H1 (cell line): ENCODE measurements at places on chromosomes 4 and X.

DNA sequence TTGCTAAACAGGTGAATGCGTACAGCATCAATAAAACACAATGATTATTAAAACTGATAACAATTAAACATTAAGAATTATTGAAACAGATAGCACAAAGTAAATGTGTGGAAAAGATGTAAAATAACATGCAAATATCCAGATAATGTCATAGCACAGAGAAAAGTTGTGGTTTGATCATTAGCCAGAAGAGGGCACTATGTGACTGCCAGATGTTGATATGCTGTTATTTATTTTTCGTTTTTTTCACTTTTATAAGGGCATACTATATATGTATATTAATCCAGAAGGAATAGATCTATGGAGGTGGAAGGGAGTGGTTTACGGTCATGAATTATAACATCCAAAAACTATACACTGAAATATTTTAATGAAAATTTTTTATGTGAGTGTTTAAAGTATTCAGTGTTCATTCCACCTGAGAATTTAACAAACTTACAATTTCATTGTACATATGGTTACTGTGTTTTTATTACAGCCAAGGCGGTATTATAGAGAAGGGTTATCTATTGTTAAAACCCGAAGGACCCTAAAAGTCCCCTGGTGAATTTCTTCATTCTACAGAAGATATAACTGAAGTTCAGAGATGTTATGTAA is 211.9 kb upstream of the UGT8 start:
- no peak for DNase-seq

DNA sequence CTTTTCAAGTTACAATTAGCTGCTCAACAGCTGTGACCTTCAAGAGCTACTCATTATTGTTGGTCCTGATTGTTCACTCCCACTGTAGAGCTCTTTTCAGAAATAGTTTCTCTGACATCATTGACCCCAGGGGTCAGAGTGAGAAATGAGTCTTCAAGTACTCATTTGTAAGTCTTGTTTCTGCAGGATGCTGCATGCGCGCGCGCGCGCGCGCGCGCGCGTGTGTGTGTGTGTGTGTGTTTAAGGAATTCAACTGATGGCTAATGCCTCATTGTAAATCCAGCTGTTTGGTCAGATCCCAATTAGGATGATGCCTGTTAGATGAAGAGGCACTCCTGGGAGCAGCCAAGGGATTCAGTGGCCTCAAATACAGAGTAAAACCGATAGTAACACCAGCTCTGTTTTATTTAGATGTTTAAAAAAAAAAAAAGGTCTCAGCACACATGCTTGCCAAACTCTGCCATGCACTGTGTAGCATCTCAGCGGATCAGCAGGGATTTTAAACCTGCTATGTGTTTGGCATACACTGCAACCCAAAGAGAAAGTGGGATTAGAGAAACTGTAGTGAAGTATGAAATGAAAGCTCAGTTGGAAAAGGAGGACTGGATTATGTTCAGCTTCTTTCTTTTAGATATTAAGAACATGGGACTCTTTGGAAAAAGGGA is 332.3 kb downstream of the ADGRL3 start:
- no peak for DNase-seq

- DNase-seq = no peak
These were observed 32.4 kb upstream of the RBPJ start for GRCh38 chr4:26288355-26288909.

- no peak for DNase-seq
These were observed 109.6 kb upstream of the GIMD1 start for GRCh38 chr4:106478152-106478551.

- DNase-seq = no peak
These were observed 243.2 kb downstream of the FBXO8 start for GRCh38 chr4:174040287-174040686.

DNA sequence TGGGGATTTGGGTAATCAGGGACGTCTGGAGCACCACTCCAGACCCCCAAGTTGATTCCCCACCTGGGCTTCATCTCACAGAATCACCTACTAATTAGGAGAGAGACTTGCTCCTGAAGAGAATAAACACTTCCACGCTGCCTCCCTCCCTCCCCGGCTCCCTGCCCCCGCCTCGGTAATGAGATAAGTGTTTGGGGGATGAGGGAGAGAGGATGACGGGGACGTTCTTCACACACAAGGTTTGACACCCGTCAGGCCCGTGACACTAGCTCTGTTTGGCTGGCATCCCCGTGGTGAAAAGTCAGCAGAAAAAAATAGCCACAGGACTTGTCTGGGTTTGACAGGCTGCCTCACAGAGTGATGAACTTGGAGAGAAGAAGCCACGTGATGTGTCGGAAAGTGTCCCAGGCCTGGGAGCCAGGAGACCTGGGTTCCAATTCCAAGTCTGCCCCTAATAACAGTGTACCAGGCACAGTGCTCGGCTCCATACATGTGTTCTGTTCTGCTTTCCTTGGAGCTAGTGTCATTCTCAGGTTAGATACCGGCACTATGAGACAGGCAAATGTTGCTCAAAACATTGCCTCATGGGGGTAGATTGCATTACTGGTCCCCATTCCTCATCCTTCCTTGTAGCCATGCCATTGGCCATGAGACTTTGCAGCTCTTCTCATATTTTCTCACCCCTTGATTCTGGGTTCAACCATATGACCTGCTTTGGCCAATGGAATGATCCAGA is 578.0 kb downstream of the BCOR start:
- DNase-seq = no peak

GRCh38 chrX:154484255-154485149 is 1.9 kb downstream of the UBL4A start:
- no peak for DNase-seq

GRCh38 chrX:100721328-100721727 is 10.6 kb downstream of the SYTL4 start:
- DNase-seq = no peak

- no peak for DNase-seq
These were observed 220.7 kb upstream of the CNKSR2 start for GRCh38 chrX:21153503-21153902.

DNA sequence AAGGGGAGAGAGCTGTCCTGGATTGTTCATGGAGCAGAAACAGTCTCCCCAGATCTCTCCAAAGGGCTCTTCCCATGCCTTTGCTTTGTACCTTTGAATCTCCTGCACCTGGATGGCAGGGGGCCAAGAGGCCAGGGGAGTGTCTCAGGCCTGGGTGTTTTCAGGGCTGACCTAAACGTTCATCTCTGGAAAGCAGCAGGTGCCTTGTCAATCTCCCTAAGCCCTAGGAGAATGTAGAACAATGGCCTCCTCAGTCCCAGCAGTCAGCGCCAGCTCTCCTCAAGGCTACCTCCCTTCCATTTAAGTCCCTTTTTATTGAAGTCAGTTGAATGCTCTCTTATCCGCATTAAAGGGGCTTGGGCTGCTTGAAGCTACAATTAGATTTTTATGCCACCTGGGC is 31.2 kb upstream of the NSUN7 start:
- DNase-seq = no peak

- DNase-seq = no peak
These were observed 11.0 kb upstream of the PDLIM3 start for GRCh38 chr4:185546335-185546734.

DNA sequence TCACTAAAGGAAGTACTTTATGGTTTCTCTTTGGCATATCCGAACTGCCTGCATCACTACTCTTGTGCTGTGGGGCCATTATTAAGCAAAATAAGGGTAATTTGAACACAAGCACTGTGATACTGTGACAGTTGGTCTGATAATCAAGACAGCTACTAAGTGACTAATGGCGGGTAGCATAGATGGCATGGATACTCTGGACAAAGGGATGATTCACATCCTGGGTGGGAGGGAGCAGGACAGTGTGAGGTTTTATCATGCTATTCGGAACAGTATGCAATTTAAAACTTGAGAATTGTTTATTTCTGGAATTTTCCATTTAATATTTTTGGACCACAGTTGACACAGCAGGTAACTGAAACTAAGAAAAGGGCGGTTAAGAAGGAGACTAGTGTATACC is 52.6 kb upstream of the CITED1 start:
- DNase-seq = no peak
